ENCODE measurements at places on chromosomes 2 and 18.

- peak; percentile 13 for DNase-seq
Observed at GRCh38 chr2:230713331-230714135, 891 bp downstream of the CAB39 start.

GRCh38 chr2:207333599-207334300 is 168.0 kb upstream of the KLF7 start:
- no peak for DNase-seq

GRCh38 chr2:27255187-27255586 is 7.7 kb downstream of the SLC30A3 start:
- DNase-seq: no peak

DNA sequence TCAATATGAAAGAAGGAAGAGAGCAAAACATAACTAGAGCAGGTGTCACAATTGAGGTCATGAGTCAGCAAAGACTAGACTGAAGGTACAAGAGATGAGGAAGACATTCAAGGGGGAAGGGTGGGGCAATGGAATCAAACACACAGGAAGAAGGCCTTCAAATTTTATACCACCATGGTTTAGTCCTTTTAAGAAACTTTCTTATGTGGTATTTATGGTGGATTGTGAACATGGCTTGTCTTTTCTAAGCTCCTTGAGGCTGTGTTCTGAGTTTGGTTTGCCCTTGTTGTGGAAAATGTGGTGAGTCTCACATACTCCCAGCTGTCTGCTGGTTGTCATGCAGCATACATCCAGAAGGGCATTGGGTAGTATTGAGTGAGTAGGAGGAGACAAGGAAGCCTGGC is 62.1 kb downstream of the NABP1 start:
- DNase-seq: no peak

DNA sequence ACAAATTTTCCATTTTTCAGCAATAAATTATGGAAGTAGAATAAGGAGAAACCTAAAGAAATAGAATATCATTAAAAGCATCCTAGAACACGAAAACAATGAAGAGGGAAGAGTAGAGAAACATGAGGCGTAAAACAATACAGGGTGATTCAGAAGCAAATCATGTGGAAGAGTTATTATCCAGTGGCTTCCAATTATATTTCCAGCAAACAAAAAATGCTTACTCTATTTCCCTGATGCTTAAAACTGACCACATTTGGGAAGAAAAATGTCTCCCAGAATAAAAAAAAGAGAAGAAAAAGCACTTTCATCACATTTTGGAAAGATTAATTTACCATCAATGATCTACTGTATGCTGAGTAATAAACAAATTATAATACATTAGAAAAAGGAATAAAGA is 192.6 kb downstream of the CD226 start:
- DNase-seq: no peak

DNA sequence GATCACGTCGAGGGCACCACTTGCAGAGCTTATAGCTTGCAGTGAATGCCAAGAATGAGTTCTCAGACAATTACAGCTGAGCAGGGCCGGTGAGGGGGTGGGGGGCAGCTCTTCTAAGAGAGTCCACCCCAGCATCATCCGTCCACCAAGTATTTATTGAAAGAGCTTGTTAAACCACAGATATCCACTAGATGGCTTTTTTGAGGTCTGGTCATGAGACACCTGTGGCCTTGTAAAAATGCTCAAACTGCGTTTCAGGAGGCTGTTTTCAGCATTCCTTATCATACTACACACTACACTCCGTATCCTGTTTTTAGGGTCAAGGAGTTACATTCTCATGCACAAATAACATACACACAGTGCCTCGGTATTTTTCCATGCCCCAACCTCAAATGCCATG is 51.5 kb downstream of the DNAJC10 start:
- no peak for DNase-seq

DNA sequence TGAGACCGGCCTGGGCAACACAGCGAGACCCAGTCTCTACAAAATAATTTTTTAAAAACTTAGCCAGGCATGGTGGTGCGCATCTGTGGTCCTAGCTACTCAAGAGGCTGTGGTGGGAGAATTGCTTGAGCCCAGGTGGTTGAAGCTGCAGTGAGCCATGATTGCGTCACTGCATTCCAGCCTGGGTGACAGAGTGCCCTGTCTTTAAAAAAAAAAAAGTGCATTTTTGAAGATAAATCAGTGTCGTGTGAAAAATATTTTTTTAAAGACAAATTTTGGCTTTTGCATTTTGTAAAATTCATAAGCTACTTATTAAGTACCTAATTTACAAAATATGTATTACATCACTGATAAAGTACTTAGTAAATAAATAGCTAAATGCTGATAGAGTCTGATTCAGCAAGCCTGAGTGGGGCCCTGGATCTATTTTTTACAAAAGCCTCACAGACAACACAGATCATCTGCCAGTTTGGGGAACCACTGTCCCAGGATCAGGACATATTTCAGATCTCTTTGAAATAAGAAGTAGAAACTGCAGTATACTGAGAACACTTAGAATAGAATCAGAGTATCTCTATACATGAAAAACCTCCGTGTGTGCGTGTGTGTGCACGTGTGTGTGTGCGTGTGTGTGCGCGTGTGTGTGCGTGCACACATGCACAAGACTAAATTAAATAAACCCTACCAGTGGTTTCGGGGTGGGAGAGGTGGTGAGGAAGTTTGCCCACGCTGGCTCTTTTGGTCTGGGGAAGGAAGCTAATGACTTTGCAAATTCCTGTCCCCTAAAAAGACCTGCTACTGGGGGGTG is 61.6 kb downstream of the AAK1 start:
- no peak for DNase-seq

Measured in activated CD4-positive, CD25-positive, alpha-beta regulatory T cell (primary cell).